ENCODE measurements at places on chromosomes 6 and 20.
A peak's percentile ranks its signal among the peaks of the same experiment; 100 is the strongest.

DNA sequence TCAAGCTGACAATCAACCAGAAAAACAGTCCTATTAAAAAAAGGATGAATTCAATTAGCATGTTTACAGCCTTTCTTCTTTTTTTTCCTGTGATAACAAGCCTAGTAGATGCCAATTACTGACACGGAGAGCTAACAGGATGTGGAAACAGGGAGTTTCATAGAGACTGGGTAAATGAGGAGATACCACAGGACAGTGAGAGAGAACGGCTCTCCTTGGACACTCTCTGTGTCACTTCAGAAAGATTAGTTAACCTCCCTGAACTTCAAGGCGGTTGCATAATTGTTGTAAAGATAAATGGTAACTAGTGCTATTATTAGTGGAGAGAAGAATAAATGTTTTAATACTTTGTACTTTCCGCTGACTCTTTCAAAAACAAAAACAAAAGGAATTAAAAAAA, 14.8 kb downstream of the SLC17A5 start:
- DNase-seq, result no peak

DNA sequence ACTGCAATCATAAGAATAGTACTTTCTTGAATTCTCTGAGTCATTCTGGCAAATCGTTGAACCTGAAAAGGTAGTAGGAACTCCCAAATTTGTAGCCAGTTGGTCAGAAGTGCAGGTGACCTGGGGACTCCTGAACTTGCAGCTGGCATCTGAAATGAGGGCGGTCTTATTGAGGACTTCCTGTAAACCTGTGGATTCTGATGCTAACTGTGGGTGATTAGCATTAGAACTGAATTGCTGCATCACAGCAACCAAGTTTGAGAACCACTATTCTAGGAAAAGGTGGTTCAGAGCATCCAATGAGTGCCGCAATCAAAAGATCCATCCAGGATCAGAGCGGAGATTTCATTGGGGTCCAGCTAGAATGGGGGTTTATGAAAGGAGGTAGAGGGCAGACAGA, 50.2 kb upstream of the UTRN start:
- DNase-seq, result no peak

GRCh38 chr6:81793821-81794475, 41.5 kb upstream of the TENT5A start:
- no peak for DNase-seq

GRCh38 chr6:518218-518617, 126.7 kb downstream of the IRF4 start:
- DNase-seq, result no peak

DNA sequence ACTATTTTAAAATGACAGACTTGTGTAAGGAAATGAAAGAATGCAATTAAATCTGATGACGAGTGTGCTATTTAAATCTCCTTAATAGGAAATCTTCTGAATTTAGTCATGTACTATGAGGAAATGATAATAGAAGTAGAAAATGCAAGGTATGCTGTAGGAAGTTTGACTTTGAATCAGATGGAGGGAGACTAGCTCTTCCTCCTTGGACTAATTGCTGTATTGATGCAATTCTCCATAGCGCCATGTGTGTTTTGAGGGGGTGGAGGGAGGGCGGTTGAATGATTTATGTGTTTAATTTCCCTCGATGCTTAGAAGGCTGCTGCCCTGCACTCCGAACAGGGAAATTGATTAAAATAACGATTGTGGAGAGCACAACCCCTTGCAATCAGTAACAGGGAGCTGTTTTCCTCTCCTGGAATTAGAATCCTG, 214.4 kb upstream of the PRND start:
- DNase-seq, result no peak

- no peak for DNase-seq
Measured at GRCh38 chr6:140669321-140669720, 1294.9 kb upstream of the CITED2 start.

DNA sequence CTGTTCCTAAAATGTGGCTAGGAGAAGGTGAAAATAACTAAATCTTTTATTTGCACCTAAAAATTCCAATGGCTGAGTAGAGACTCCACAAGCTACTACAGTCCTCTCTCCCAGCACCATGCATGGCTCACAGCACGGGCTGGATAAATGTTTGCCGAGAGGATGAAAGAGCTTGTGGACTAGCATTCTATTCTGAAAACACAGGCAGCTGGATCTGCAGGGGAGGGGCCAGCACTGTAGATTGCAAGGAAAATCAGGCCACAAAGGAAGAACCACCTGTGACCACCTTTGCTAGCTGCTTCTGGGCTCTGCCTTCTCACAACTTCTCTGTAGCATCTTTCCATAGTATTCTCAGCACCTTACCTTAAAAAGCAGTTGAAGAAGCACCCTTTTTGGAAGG, 46.6 kb downstream of the CLIC5 start:
- DNase-seq, result no peak

GRCh38 chr20:41524980-41525613, 93.1 kb downstream of the CHD6 start:
- peak; percentile 23 for DNase-seq

GRCh38 chr6:35681298-35681697, 7.4 kb downstream of the FKBP5 start:
- DNase-seq, result no peak

DNA sequence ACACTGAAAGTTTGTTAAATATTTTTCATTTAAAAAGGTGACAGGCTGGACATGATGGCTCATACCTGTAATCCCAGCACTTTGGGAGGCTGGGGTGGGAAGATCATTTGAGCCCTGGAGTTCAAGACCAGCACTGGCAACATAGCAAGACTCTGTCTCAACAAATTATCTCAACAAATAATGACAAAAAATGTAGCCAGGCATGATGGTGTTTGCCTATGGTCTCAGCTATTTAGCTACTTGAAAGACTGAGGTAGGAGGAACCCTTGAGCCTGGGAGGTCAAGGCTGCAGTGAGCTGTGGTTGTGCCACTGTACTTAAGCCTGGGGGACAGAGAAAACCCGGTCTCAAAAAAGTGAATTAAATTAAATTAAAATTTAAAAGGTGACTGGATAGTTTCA, 56.0 kb upstream of the C6orf118 start:
- DNase-seq, result no peak

DNA sequence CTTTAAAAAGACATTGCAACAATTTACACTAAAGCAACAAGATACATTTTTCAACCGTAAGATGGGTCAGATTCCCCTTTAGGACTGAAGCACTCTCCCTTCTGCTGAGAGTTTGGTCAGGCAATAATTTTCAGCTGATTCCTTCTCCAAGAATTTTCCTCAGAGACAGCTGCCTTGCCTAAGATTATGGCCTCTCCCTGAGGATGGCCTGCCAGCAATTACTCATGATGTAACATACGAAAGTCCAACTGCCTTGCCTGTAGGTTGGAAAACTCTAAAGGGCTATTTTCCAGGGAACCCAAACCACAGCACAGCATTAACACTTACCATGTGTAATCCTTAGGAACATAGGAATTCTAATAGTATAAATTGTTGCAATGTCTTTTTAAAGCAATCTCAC, 229.1 kb upstream of the FLRT3 start:
- DNase-seq, result no peak

DNA sequence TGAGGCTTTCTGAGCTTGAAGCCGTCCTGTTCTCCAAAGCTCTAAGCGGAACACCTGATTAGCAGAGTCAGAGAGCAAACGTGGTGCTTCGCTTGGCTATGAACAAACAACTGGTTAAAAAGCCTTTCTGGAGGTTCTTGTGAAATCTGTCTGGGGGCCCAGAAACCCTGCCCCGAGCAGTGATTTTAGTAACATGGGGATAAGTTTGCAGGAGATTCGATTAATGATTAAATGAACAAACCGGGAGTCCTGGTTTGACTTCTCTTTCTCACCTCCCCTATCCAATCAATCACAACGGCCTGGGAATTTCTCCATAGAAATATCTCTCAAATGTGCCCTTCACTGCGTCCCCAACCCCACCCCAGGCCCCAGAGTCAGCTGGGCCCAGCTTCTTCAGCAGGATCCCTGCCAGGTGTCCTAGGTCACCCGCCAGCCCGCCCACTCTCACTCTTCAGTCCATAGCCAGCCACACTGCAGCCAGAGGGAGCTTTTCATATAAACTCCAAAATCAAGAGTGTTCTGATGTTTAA, 43.6 kb downstream of the ZDHHC14 start:
- no peak for DNase-seq

DNA sequence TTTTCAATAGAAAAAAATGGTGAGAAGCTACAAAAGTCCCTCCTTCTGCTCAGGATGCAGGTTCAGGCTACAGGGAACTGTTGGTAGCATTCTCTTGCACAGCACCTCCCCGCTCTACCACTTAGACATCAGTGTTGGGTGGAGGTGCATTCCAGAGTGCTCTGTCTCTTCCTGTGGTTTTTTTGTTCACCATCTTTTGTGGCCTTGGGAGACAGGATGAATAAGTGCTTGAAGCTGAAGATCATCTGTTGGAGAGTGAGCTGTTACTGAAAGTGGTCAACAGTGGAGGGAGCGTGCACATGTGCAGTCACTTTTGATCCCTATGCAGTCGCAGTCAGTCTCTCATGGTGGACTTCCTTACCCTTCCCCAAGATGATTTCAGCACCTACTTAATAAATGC, 16.6 kb upstream of the BTBD3 start:
- no peak for DNase-seq

DNA sequence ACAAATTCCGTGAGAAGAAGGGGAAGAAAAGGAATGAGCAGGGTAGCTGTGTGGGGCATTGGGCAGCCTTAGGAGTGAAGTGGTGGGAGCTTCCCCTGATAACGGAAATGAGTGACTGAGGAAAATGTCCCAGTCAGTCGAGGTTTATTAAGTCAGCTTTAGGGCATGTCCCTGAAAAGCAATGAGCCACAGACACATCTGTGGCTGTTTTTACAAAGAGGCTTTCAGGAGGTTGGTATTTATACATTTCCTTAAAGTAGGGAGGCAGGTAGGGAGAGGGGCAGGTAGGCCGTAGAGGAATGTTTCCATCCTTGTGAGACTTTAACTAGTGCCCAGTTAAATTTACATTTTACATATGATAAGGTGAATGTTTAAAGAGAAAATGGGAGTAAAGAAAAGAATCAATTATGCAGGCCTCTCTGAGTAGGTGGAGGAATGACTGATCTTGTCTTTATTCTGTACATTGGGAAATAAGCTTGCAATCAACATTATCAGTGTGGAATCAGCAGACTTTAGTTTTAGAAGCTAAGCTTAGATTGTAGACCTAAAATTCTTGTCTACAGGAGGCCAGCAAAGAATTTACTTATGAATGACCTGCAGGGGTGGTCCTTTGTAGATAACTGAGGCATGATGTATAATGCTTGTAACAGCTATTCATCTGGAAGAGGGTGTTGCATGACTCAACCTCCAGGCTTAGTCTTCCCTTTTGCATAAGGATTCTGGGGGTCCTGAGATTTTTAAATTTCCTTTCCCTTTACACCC, 18.5 kb downstream of the SLC22A2 start:
- no peak for DNase-seq

DNA sequence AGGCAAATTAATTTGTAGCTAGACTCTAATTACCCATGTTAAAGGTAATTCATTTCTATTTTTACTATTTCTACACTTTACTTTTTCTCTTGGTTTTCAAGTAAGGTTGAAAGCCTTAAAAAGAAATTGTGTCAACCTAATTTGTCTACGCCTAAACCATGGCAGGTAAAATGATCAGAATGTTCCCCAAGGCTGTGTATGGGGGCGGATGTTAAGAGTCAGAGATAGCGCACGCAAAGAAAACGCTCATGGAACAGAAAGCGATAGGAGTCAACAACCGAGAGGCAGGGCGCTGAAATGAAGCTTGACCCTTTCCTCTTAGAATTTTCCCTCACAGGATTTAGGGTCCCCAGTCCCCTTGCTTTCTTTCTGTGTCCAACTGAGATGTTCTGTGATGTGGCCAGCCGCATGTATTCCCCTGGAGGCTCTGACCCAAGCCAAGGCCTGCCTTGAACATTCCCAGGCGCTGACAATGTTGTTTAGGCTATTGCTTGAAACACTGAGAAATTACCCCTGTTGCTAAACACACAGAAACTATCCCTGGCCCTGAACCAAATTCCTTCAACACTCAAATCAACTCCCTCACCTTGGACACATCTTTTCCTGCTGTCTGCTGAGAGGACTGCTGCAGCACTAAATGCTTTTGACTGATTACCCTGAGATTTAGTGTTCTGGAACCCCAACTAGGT, 10.9 kb downstream of the PSMB1 start:
- no peak for DNase-seq

DNA sequence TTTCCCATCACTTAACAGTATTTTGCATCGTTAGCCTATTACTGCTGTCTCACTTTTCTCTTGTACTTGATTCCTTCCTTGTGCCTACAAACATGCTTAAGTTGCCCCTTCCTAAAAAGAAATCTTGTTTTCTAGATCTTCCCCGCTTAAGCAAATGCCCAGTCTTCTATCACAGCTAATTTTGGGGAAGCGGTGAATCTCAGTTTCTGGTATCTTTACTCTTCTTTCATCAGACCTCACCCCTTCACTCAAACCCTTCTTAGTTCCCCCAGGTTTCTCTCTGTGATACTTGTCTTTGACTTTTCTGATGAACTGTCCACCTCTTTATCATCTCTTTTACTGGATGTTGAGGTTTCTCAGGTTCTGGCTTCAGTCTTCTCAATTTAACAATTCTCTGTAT, 14.2 kb downstream of the VAPB start:
- no peak for DNase-seq

- no peak for DNase-seq
Measured at GRCh38 chr20:42402455-42402854, 784.3 kb upstream of the CHD6 start.

DNA sequence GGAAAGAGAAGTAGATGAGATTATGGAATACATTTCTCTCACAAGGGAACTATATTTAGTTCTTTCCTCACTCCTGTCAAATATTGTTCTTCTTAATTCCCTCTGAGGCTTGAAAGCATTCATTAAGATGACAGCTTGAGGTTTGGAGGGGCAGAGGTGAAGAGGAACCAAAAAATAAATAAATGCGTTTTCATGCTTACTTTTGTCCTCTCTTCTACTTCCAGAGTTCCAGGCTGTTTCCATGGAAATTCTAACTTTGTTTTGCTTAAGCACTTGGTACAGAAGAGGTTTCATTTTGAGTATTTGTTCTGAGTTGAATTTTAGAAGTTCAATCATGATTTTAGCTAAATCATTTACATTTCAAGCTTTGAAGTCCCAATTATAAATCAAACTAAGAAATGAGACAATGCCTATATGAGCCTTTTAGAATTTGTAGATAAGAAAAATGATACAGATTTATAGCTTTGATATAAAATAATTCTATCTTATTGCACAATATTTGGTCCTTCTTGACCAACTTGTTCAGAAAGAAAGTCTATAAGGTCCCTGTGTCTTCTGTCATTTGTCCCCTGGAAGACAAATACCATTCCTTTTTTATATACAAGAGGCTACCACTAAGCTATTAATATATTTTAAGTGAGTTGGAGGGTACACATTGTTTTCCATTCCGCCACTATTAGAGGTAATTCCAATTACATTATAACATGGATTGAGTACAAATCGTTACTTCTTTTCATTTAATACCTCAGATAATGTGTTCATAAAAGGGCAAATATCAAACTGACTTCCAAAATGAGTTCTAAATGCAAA, 16.3 kb downstream of the RBM24 start:
- DNase-seq, result no peak

GRCh38 chr20:3330046-3330741, 77.3 kb downstream of the DNAAF9 start:
- DNase-seq, result no peak

All from amygdala (tissue), 56 donors.